ENCODE measurements at places on chromosomes 3 and 15.

- no peak for DNase-seq
Measured at GRCh38 chr3:68485051-68485450, 447.3 kb downstream of the TAFA4 start.

- DNase-seq = no peak
Measured at GRCh38 chr15:28786521-28786920, 61.9 kb downstream of the GOLGA6L7 start.

- no peak for DNase-seq
Measured at GRCh38 chr3:189108067-189108466, 63.7 kb upstream of the TPRG1 start.

GRCh38 chr15:58839485-58839884, 68.4 kb downstream of the MINDY2 start:
- no peak for DNase-seq

GRCh38 chr15:59751552-59752413, 62.7 kb upstream of the BNIP2 start:
- DNase-seq = no peak

Data from stimulated activated CD8-positive, alpha-beta memory T cell treated with anti-CD3 and anti-CD28 coated beads, Interleukin-7, amount 100 ng/mL, for 1 hour (primary cell).